Chondrocyte (in vitro differentiated cells): ENCODE measurements at places on chromosomes 12 and 14. TPM values are rescaled to one million over a fixed set of nuclear protein-coding genes. Genes with fewer than 3 reads are reported as not detected.

Gene SELPLG
- total RNA-seq = 2.2 to 3.2 TPM (median 2.9 TPM) in 3 replicates

Gene BBOF1
- total RNA-seq = 7.0 to 13.8 TPM (median 9.3 TPM) in 3 replicates

Gene GPR84
- not detected in 3 replicates for total RNA-seq

Gene HSPA2
- 1.2 to 3.2 TPM (median 1.7 TPM) in 3 replicates for total RNA-seq

Gene GTF2A1
- total RNA-seq = 38.6 to 43.0 TPM (median 42.4 TPM) in 3 replicates

Gene STYK1
- total RNA-seq = 0.12 to 0.31 TPM (median 0.15 TPM) in 3 replicates

Gene SPIC
- not detected in 3 replicates for total RNA-seq

Gene BHLHE41
- total RNA-seq = 5.8 to 6.5 TPM (median 6.0 TPM) in 3 replicates

Gene FGD4
- total RNA-seq = 1.5 to 8.7 TPM (median 7.6 TPM) in 3 replicates

Gene EML5
- total RNA-seq = 0.19 TPM in 1 of 3 replicates, not detected in the others

Gene CBX5
- total RNA-seq = 79.4 to 141 TPM (median 81.8 TPM) in 3 replicates

Gene MGST1
- total RNA-seq = 17.9 to 45.6 TPM (median 23.9 TPM) in 3 replicates

Gene XPOT
- 94.2 to 213 TPM (median 193 TPM) in 3 replicates for total RNA-seq

Gene PLEK2
- total RNA-seq = not detected in 3 replicates
